Activated naive CD4-positive, alpha-beta T cell treated with anti-CD3 and anti-CD28 coated beads for 36 hours (primary cell): ENCODE measurements at places on chromosomes 1 and 21. TPM values are rescaled to one million over a fixed set of nuclear protein-coding genes. Genes with fewer than 3 reads are reported as not detected.

- no peaks in the 10 kb centered on the region for H3K4me1 ChIP-seq
- H3K4me3 ChIP-seq, result no peak overlapping the region
- no peak for DNase-seq
- H3K27ac ChIP-seq, result no peak overlapping the region
- peaks cover 36% of the 10 kb centered on the region for H3K36me3 ChIP-seq
- H3K27me3 ChIP-seq, result no peaks in the 10 kb centered on the region
Measured at GRCh38 chr21:46334351-46335140, 10.6 kb downstream of the PCNT start.

The LHX8 gene
- not detected for total RNA-seq

The KMO gene
- total RNA-seq, result not detected

DNA sequence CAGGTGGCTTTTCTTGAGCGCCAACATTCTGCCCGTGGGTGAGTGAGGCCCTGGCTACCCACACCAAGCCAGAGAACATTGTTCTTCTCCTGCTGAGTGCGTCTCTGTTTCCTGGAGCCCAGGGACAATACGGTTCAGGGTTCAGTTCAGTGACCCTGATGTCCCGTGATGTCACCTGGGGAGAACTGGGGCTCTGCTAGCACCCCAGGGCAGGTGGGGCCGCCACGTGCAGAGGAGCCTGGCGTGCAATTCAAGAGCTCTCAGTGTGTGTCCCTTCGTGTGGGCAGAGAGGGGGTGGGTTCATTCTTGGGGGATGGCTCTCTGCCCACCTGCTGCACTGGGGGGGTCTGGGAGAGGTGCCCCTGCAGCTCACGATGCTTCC is 18.2 kb upstream of the PEX10 start:
- no peaks in the 10 kb centered on the region for H3K4me1 ChIP-seq
- H3K27me3 ChIP-seq, result no peaks in the 10 kb centered on the region
- no peaks in the 10 kb centered on the region for H3K36me3 ChIP-seq
- H3K27ac ChIP-seq, result no peak overlapping the region

The CSTB gene
- total RNA-seq, result 22.8 TPM

- peak overlapping the region; percentile 2 for H3K27ac ChIP-seq
- H3K27me3 ChIP-seq, result peaks cover 7% of the 10 kb centered on the region
- peaks cover 47% of the 10 kb centered on the region for H3K4me1 ChIP-seq
- no peak overlapping the region for H3K4me3 ChIP-seq
Measured at GRCh38 chr1:224499204-224499603, 64.6 kb upstream of the WDR26 start.

- DNase-seq, result peak; percentile 36
- H3K27ac ChIP-seq, result no peak overlapping the region
- H3K27me3 ChIP-seq, result no peaks in the 10 kb centered on the region
- H3K4me3 ChIP-seq, result no peak overlapping the region
- H3K36me3 ChIP-seq, result no peaks in the 10 kb centered on the region
- H3K4me1 ChIP-seq, result no peaks in the 10 kb centered on the region
Measured at GRCh38 chr1:86429835-86430234, 5.9 kb downstream of the CLCA2 start.

- DNase-seq, result no peak
Measured at GRCh38 chr1:96473791-96474434, 247.7 kb upstream of the PTBP2 start.

GRCh38 chr1:174156437-174156836 is 2.9 kb upstream of the RABGAP1L start:
- no peaks in the 10 kb centered on the region for H3K36me3 ChIP-seq
- H3K27me3 ChIP-seq, result no peaks in the 10 kb centered on the region
- no peak overlapping the region for H3K27ac ChIP-seq
- H3K4me1 ChIP-seq, result peaks cover 56% of the 10 kb centered on the region
- no peak for DNase-seq
- H3K4me3 ChIP-seq, result no peak overlapping the region

- no peak overlapping the region for H3K27ac ChIP-seq
- DNase-seq, result no peak
- no peaks in the 10 kb centered on the region for H3K36me3 ChIP-seq
- no peaks in the 10 kb centered on the region for H3K27me3 ChIP-seq
Measured at GRCh38 chr1:150909585-150910180, 16.5 kb upstream of the SETDB1 start.

GRCh38 chr1:25137521-25138395 is 94.5 kb downstream of the SYF2 start:
- no peaks in the 10 kb centered on the region for H3K4me1 ChIP-seq
- DNase-seq, result no peak
- H3K4me3 ChIP-seq, result no peak overlapping the region
- no peak overlapping the region for H3K27ac ChIP-seq

GRCh38 chr1:67314696-67315095 is 7.0 kb downstream of the IL12RB2 start:
- peak overlapping the region; percentile 95 for H3K27ac ChIP-seq
- no peaks in the 10 kb centered on the region for H3K27me3 ChIP-seq
- H3K4me3 ChIP-seq, result peak overlapping the region; percentile 47
- H3K4me1 ChIP-seq, result peaks cover 46% of the 10 kb centered on the region
- DNase-seq, result peak; percentile 56

GRCh38 chr1:54931275-54931840 is 44.4 kb upstream of the DHCR24 start:
- H3K4me3 ChIP-seq, result no peak overlapping the region
- DNase-seq, result no peak
- H3K27ac ChIP-seq, result no peak overlapping the region
- H3K36me3 ChIP-seq, result no peaks in the 10 kb centered on the region
- no peaks in the 10 kb centered on the region for H3K4me1 ChIP-seq

DNA sequence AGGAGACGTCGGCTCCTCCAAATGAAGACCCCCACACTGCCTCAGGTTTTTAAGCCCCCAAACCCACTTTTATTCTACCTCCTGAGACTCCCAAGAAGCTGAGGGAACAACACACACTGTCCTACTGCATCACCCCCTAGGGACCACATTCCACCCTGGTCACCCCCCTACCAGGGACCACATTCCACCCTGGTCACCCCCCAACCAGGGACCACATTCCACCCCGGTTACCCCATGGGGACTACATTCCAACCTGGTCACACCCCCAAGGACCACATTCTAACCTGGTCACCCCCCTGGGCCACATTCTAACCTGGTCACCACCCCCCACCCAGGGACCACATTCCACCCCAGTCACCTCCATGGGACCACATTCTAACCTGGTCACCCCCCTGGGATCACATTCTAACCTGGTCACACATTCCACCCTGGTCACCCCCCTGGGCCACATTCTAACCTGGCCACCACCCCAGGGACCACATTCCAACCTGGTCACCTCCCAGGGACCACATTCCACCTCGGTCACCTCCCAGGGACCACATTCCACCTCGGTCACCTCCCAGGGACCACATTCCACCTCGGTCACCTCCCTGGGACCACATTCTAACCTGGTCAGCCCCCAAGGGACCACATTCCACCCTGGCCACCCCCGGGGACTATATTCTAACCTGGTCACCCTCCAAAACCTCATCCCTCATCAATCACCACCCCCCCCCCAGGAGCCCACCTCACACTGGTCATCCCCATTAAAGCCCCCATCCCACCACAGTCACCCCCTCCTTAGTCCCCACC is 587.6 kb downstream of the NPHP4 start:
- H3K27ac ChIP-seq, result no peak overlapping the region
- H3K4me3 ChIP-seq, result no peak overlapping the region
- H3K36me3 ChIP-seq, result no peaks in the 10 kb centered on the region

DNA sequence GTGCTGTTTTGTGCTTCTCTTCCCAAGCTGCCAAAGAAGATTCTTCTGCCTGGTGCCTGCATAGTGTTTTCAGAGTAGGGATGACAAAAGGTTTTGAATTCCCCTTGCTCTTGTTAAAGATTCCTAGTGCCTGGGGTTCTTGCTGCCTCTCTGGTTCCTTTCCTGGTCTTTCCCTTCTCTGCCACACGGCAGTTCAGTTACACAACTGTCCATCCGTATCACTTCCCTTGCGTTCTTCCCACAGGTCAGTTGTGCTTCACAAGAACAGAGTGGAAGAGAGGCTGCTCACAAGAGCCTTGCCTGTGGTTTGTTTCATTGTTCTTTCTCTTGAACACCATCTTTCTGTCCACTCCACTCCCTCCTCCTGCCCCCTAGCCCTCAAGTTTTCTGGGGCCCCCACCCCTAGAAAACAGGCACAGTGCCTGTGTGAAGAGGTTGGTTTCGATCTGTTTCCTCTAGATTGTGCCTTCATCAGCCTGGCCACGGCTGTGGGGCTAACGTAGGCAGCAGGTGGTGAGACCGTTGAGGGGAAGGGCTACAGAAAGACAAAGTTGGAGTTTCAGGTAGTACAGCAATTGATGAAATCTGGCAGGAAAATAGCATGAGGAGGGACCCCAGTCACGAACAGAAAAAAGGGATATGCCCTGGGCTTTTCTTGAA is 5.8 kb downstream of the VASH2 start:
- DNase-seq, result no peak
- H3K27me3 ChIP-seq, result peaks cover 27% of the 10 kb centered on the region
- peaks cover 4% of the 10 kb centered on the region for H3K4me1 ChIP-seq

DNA sequence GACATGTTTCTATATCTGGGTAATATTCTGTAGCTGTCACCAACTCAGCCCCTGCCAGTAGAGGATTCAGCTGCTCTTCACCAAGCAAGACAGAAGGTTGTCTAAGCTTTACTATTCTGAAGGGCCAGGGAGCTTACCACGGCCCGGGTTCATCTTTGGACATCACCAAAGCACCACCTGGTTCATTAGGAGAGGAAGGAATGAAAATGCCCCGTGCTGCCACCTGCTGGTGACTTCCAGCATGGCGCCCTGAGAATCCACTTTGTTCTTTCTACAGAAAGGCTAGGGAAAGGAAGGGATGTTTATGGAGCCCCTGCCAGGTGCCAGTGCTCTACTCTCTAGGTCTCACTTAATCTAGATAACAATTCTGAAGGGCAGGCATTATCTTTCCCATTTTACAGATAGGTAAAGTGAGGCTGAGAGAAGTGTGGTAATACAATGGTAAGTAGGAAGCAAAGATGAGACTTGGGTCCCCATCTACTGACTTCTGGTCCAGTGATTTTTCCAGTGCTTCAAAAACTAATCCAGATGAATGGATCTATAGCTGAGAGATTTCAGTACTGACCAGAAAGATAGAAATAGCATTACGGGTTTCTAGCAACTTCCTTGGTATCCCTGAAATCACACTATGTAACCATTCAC is 79.5 kb downstream of the BEND5 start:
- H3K27ac ChIP-seq, result no peak overlapping the region
- H3K4me3 ChIP-seq, result no peak overlapping the region
- DNase-seq, result peak; percentile 75

GRCh38 chr1:100320311-100321099 is 31.8 kb upstream of the CDC14A start:
- no peaks in the 10 kb centered on the region for H3K27me3 ChIP-seq
- no peak overlapping the region for H3K4me3 ChIP-seq
- no peak overlapping the region for H3K27ac ChIP-seq
- H3K4me1 ChIP-seq, result peaks cover 13% of the 10 kb centered on the region

The LCE5A gene
- total RNA-seq, result not detected

DNA sequence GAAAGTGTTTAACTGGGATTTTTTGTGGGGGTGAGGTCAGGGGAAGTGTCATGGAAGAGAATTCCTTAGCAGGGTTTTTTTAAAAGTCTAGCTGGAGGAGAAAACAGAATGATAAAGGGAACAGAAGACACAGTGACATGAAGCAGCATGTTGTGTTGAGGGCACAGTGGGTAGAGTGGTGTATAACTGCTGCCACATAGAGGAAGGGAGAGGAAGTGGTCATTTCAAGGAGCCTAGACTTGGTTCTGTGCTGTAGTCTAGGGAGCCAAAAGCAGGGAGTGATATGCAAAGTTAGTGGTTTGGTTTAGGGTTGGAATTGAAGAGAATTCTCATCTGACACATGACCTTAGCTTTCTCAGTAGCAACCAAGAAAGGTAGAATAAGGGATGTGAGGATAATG is 10.2 kb downstream of the EEIG2 start:
- H3K4me1 ChIP-seq, result no peaks in the 10 kb centered on the region
- H3K27ac ChIP-seq, result no peak overlapping the region
- no peak overlapping the region for H3K4me3 ChIP-seq
- H3K36me3 ChIP-seq, result no peaks in the 10 kb centered on the region

DNA sequence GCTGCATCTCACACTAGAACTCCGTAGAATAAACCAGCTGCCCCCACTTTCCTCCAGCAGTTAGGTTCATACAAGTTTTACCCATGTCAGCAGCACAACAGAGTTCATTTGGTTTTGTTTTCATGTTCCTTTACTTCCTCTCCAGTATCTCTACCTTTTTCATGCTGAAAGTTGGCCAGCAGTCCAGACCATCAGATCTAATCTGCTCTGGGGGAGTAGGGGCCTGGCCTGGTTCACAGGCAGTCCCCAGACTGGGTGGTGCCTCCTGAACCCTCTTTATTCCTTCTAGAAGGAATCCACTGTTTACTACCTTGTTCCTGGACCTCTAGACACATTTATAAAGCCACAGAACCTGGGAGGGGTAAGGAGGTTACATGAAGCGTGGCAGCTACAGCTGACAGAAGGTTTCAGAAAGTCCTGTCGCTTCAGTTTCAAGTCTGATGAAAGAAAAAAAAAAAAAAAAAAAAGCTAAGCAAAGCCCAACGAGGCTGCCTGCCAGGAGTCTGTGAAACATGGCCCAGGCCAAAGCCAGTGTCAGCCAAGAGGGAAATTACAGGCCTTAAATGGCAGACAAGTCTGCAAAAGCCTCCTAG is 184.6 kb upstream of the JUN start:
- peak; percentile 43 for DNase-seq
- peak overlapping the region; percentile 86 for H3K27ac ChIP-seq
- H3K4me3 ChIP-seq, result no peak overlapping the region

DNA sequence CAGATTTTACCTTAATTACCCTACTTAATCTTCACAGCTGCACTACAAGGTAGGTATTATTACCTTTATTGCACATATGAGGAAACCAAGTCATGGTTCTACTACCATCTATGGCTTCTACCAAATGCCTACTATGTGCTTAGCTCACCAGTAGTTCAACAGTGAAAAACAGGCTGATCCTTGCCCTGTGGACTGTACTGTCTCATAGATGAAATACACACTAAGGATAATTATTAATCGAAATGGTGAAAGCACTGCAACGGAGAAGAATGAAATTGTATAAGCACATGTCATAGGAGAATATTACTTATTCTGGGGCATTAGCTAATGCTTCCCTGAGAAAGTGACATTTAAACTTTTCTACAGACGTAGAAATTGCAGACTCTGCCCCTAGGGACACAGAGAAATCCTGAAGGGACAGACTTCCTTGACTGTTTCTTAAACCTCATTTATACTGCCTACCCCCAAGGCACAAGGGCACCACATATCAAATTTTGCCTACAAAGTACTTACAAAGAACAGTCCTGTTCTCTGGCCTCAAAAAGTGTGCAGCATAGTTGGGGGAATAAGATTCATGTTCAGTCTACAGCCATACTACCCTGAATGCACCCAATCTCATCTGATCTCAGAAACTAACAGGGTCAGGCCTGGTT is 148.4 kb upstream of the ZC3H11B start:
- peaks cover 2% of the 10 kb centered on the region for H3K27me3 ChIP-seq
- DNase-seq, result no peak
- H3K36me3 ChIP-seq, result no peaks in the 10 kb centered on the region
- no peak overlapping the region for H3K4me3 ChIP-seq
- H3K4me1 ChIP-seq, result no peaks in the 10 kb centered on the region
- no peak overlapping the region for H3K27ac ChIP-seq

GRCh38 chr1:96079581-96079980 is 642.0 kb upstream of the PTBP2 start:
- no peaks in the 10 kb centered on the region for H3K27me3 ChIP-seq
- H3K4me3 ChIP-seq, result no peak overlapping the region
- H3K27ac ChIP-seq, result peak overlapping the region; percentile 30
- no peaks in the 10 kb centered on the region for H3K4me1 ChIP-seq

The RAB3B gene
- total RNA-seq, result 0.12 TPM

The NR1I3 gene
- total RNA-seq, result not detected

The HSF2BP gene
- 2.1 TPM for total RNA-seq

GRCh38 chr1:6314503-6314902 is 53.6 kb upstream of the GPR153 start:
- no peak overlapping the region for H3K27ac ChIP-seq
- no peak overlapping the region for H3K4me3 ChIP-seq
- no peaks in the 10 kb centered on the region for H3K27me3 ChIP-seq
